ENCODE measurements at places on chromosomes 1 and 21. TPM values are rescaled to one million over a fixed set of nuclear protein-coding genes. Genes with fewer than 3 reads are reported as not detected.

DNA sequence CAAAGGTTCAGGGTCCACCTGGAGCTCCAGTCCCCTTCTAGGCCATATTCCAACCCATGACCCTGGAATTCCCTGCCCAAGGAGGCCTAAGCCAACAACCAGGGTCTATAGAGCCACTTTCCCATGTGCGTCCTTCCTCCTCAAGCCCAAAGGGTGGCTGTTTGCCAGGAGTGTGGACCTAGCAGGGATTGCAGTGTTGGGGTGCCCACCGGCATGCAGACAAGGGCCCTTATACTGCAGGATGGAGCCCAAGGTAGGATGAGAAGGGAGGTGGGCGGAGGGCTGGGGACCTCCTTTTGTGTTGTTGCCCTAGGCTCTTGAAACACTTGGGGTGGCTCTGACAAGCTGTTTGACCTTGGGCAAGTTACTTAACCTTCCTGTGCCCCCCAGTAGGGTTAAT lies 19.7 kb upstream of the ADGRB2 start:
- DNase-seq = no peak

GRCh38 chr1:226092965-226093364 lies 30.4 kb downstream of the H3-3A start:
- no peak for DNase-seq

GRCh38 chr1:181094416-181095212 lies 6.1 kb downstream of the IER5 start:
- DNase-seq = no peak

DNA sequence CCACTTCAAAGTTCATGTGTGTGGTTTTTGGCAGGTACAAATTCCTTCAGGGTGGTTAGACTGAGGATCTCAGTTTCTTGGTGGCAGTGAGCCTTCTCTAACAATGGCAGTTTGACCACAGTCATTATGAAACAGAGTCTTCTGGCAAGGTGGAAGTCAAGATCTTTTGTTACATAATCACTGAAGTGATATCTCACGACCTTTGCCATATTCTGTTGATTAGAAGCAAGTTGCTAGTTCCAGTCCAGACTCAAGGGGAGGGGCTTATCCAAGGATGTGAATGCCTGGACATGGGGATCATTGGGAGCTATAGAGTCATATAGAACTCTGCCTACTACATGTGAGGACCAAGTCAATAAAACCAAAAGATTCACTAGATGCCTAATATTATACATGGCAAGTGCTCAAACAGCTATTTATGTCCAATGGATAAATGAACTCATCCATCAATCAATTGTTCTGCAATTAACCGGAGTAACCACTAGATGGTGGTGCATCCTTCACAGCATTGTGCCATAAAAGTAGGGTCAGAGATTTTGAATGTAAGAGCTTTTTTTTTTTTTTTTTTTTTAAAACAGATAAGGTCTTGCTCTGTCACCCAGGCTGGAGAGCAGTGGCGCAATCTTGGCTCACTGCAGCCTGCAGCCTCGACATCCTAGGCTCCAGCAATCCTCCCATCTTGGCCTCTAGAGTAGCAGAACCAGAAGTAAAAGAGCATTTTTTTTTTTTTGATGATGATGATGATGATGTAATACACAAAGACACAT lies 131.9 kb downstream of the CRB1 start:
- peak; percentile 60 for DNase-seq

SLC22A15 gene
- polyA plus RNA-seq = not detected

SLAMF6 gene
- not detected for polyA plus RNA-seq

KRTAP10-4 gene
- not detected for polyA plus RNA-seq

DNA sequence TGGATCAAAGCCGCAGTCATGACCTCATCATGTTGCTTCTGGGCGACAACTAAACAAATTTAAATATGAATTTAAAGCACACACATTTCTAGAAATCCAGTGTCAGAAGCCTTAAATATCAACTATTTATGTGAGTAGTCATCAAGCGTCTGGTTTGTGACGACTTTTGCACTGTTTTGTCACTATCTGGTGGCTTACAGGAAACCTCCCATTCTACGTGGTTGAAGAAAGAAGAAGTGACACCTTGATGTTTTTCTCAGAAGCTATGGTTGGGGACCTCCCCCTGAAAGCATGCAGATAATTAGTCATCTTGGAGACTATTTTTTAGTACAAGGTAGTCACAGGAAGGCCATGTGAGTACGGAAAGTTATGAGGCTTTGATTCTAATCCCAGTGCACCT lies 58.5 kb downstream of the TENT5C start:
- DNase-seq = no peak

GRCh38 chr1:175146529-175147213 lies 45.9 kb downstream of the KIAA0040 start:
- peak; percentile 65 for DNase-seq

DNA sequence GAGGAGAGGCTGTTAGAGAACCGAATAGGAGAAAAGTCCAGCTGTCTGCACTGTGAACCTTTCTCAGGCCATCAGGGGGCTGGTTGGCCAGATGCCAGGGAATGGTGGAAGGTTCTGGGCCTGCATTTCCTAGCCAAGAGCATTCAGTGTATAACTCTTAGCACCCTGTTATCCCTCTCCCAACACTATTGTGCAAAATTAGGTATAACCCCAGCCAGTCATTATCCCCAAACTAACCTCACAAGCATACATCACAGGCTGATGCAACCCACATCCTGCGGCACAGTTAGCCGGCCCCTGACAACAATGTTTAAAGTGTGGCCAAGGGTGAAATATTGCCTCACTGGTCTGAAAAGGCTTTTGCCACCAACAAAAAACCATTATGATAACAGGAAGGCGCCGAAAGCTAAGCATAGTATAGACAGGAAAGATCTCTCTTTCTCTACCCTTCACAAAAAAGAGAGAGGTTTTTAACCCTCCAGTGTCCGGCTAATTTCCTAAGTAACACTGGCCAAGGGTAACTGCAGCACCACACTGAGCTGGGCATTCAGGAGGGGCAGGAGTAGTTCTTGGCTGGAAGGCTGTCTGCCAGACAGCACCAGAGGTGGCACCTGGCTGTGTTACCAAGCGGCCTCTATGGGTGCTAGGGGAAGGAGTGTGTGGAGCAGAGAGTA lies 77.3 kb upstream of the BCAR3 start:
- peak; percentile 15 for DNase-seq

DNA sequence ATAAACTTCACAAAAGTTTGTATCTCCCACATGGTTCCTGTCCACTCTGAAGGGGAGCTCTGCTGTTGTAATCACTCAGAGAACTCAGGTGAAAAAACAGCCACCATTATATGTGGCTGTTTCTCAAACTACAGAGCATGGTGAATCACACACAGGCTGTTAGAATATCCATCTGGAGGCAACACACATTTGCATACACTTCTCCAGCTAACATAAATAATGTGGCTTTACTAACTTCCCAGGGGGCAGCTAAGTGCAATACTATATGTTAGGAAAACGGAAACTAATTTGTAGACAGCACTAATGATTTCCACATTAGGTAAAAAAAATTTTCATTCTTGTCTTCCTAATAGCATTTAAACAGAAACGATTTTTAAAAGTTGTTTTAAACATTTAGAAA lies 49.3 kb downstream of the PTGFR start:
- DNase-seq = no peak

GRCh38 chr1:156727926-156728598 lies at the start of gene METTL25B:
Gene METTL25B, plus strand, starts transcription at chr1:156728469. Its CDS starts 636 bp downstream, at chr1:156729105.
- DNase-seq = peak; percentile 53

- DNase-seq = no peak
These were observed 30.0 kb upstream of the ROR1 start for GRCh38 chr1:63743781-63744180.

- no peak for DNase-seq
These were observed 21.5 kb upstream of the SLC2A1 start for GRCh38 chr1:42979896-42980800.

GJA5 gene
- polyA plus RNA-seq = 6.2 TPM

DNA sequence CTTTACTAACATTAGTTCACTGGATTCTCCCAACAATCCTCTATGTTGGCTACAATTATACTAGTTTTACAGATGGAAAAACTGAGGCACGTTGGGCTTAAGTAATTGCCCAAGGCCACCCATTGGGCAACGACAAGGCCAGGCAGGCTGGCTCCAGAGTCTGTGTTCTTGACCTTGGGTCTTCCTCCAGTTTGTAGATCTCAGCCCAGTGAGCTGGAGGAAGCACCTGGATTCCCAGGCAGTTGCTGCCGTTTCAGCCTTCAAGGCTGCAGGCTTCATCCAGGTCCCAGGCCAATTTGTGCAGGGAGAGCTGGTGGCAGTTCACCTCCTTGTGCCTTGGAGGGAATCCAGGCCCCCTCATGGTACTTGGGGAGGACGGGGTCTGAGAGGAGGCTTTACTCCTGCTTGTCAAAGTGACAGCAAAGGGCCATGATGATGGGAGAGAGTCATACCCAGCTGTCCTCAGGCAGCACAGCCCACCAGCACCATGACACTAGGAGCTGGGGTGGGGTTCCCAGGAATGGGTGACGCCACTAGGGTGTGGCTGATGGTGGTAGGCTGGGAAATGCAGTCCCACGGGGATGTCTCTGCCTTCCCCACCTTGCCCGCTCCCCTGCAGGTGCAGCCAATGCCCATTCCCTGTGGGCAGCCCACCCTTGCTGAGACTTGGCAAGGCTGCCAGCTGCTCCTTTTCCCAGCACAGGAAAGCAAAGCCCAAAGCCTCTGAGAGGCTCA lies 27.1 kb downstream of the PKP1 start:
- peak; percentile 20 for DNase-seq

VAMP4 gene
- polyA plus RNA-seq = 1.6 TPM

DNA sequence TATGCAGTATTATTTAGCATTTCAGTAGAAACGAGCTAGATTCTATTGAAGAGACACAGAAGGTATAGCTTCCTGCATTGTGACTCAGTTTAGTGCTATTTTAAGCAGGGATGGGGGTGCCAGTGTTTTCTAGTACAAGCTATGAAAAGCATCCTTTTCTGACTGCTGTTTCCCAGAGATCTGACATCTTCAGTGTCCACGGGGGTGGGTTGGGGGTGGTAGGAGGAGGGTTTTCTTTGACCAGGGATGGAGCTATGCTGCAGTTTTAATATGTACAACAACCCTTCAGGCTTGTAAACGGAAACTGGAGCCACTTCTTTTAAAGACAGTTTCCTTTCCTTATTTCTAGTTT lies 2.7 kb upstream of the NEGR1 start:
- DNase-seq = no peak

DNA sequence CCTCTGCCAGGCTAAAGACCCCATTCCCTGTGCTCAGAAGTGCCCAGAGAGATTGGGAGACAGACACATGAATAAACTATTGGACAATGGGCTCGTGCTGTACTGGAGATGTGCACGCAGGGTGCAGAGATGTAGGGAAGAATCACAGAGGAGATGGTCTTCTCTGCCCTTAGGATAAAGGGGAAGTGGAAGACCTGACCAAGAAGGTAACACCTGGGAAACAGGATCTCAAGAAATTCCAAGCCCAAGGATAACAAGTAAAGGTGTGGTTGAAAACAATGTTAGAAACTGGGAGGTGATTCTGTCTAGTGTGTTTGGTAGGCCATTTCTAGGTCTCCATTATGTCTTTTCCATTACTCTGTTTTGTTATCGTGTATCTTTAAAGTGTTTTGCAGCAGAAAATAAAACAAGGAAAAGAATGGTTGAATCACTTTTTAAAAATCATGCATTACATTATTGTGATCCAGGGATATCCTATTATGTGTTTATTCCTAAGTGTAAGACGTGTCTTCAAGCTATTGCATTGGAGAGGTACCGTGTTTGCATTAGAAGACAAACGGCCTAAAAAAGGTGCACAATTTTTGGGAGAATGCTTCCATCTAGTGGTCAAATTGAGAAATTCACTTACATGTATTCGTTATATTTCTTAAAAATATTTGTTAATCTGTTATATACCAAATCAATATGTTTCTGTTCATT lies 40.8 kb upstream of the KCTD3 start:
- DNase-seq = peak; percentile 61

DNA sequence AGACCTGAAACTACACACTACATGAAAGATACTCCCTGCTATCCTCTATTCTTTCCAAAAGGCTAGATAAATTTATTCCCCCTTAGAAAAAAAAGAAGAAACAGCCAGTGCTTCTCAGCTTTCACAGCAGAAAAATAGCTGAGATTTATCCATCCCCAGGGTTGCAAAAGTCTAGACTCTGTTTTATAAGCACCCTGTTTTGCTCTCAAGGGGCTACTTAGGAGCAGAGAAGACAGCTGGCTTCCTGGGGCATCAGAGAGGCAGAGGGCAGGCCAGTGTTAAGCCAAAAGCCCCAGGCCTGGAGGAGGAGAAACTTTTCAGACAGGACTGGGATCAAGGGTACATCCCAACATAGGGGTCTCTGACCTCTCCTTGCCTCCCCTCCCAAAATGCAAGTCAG lies 3.9 kb downstream of the LAMB3 start:
- no peak for DNase-seq

ANGPTL3 gene
- polyA plus RNA-seq = not detected

COA6 gene
- 15.7 TPM for polyA plus RNA-seq

DNA sequence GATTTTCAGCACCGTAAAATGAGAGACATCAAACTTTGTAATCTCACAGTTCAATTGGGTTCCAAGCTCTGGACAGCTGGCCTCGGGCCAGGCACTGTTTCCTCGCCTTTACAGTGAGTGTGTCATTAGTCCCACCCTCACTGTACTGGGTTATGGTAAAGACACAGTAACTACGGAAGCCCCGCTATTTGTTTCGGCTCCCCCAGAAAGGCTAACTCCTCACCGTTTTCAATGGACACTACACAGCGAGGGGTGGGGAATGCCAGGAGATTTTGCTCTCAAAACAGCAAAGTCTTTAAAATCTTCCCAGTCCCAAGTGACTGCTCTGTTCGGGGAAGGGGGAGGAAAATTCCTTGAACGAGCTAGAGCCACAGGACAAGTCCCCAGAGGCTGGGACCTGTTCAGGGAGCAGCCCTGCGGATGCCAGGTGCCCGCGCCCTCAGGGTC lies 757 bp upstream of the SPSB1 start:
- DNase-seq = peak; percentile 85

DNA sequence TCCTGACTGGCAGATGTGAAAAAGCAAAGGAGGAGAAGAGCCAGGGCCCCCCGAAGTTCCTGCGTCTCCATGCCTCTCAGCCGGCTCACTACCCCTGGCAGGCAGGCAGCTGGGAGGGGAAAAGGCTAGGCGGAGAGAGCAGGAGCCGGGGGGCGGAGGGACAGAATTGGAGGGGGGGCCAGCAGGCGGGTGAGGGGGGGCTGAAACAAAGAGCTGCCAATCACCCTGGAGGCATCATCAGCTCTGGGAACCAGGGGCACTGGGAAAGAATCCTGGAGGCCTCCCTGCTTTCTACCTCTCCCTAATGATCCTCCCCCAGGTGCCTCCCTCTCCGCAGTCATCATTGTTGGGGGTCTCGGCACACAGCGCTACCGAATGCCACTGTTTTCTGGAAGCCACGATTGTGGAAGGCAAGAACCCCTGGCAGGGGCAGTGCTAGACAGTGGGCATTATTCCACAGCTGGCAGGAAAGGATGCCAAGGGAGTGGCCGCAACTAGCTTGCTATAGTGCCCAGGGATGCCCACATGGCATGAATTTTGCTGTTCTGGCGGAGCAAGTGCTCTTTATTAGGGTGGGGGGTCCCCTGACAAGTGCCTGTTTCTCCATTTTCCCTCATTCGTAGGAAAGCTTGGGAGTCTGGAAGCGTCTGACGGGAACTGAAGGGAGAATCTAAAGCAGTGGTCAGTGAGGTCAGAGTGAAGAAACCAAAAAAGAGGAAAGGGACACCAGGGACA lies at the start of gene THBS3:
THBS3 (minus strand) TSS at position 92 of the 735 bp plus-strand sequence; CDS start at position 71, 21 bp downstream.
- peak; percentile 23 for DNase-seq

FCAMR gene
- not detected for polyA plus RNA-seq

Measured in endothelial cell of umbilical vein (primary cell).